CD4-positive, alpha-beta T cell treated with Interleukin-15 for 4 hours (primary cell): ENCODE measurements at places on chromosomes 2 and 18.

GRCh38 chr18:3885209-3885792 lies 435.3 kb downstream of the TGIF1 start:
- DNase-seq: no peak

- no peak for DNase-seq
Observed at GRCh38 chr2:105969552-105969951, 224.5 kb downstream of the UXS1 start.

DNA sequence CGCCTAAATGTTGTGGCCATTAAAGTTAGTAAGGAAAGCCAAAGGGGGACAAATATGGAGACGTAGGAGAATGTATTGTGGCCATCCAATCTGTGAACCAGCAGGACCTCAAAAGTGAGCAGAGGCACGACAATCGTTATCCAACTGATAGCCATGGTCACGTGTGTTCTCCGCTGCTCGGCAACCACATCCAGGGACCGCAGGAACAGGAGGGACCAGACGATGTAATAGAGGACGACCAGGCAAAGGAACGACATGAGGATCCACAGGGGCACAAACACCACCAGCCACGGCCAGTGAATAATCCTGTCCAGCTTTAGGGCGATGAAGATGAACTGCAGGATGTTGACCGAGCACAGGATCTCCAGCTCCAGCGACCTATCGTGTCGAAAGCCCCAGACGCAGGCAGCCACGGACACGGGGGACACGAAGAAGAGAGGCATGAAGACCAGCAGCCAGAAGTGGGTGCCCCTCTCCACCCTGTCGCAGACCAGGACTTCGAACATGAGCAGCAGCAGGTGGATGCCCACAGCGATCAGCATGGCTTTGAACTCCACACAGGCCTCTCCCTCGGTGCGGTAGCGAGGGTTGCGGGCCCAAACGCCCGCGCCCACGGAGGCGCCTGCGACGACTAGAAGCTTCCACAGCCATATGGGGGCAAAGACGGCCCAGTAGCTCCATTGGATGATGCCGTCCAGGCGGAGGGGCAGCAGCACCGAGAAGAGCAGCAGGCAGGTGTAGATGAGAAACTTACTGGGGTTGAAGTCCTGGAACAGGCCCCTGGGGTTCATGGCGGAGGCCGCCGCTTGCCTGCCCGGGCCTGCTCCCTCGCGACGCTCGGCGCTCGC lies 790 bp downstream of the TMEM185B start:
- no peak for DNase-seq

- no peak for DNase-seq
Observed at GRCh38 chr18:49304751-49305150, 155.7 kb downstream of the DYM start.

- no peak for DNase-seq
Observed at GRCh38 chr2:1771626-1772280, 27.4 kb upstream of the PXDN start.

DNA sequence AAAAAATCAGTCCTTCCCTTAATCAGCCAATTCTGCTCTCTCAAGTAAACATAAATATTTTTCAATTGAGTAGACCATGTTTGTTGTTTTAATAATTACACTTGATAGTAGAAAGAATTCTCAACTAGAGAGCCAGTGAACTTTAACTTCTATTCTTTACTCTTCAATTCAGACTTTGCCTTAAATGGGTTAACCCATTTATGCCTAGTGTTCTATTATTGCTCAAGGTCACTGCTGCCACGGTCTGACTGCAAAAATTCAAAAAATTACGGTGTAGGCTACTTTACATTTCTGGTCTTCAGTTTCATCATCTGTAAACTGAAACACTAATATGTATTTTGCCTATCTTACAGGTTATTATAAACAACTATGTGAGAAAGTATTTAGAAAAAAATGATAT lies 103.1 kb downstream of the TLK1 start:
- DNase-seq: no peak

GRCh38 chr2:190420801-190421200 lies 12.6 kb downstream of the MFSD6 start:
- no peak for DNase-seq

GRCh38 chr2:217803653-217803960 lies 199.2 kb downstream of the TNS1 start:
- DNase-seq: no peak

DNA sequence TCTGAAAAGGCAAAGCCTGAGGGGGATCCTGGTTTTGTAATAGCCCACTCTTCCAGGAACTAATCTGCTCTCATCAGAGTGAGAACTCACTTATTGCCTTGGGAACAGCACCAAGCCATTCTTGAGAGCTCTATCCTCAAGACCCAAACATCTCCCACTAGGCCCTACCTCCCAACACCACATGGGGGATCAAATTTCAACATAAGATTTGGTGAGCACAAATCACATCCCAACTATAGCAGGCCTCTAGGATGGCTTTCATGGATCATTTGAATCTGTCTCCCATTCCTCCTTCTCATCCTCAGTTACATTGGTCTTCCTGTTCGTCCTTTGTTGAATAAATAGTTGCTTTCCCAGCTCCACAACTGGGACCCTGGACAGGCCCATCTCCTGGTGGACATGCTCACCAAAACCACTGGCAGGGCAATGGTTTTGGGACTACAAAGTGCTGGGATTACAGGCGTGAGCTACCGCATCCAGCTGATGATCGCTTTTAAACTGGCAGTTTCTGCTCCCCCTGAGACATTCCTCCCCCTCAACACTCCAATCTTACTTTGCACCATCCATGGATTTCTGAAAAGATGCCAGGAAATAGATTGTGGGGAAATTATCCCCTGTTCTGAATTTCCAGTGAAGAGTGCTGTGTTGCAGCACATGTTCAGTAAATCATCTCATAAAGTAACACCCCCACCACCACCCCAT lies 42.6 kb downstream of the MCFD2 start:
- no peak for DNase-seq

DNA sequence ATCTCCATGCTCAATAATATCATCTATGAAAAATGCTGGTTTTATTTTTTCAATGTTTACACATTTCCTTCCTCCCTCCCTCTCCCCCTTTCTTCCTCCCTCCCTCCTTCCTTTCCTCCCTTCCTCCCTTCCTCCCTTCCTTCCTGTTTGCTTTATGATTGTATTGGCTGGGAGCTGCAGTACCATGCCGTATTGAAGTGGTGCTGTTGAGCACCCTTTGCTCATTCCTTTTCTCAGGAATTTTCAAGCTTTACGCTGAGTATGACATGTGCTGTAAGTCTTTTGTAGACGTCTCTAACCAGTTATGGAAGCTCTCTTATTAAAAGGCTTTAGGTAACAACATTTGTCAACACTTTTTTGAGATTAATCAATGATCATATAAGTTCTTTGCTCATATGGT lies 100.4 kb downstream of the SNTG2 start:
- no peak for DNase-seq

DNA sequence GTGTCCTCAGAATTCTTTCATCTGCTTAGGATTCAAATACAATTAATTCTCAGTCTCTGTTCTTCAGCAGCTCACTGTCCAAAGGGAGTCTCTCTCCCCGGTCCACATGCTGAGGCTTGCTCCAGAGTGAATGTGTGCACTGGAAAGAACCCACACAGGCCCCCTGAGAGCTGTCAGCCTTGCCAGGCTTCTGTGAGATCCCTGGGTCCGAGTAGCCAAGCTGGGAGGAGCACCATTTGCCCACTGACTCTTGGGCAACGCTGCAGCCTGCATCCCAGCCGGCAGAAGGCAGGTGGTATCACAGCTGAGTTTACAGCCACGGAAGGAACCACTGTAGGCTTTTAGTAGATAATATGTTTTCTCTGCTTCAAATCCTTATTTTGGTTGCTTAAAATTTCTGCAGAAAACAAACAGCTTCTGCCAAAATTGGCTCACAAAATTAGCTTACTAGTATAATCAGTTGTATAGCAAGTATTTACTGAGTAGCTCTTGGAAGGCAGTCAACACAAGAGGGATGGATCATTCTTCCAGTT lies 21.4 kb upstream of the LTBP1 start:
- DNase-seq: no peak

DNA sequence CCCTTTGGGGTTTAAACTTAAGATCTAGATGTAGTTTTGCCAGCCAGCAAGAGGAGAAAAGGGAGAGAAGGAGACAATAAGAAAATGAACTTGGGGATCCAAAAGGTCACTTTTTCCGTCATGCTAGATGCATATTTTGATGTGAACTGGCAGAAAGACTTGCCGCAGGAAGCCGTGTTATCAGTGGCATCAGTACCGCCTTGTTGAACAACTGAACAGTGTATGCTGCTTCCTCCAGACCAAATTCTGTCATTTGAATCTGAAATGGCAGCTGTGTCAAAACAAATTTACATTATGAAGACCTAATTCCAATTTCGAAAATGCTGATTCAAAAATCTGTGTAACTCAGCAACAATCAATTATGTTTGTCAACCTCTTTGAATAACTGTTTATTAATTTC lies 42.1 kb downstream of the TMEM200C start:
- no peak for DNase-seq

DNA sequence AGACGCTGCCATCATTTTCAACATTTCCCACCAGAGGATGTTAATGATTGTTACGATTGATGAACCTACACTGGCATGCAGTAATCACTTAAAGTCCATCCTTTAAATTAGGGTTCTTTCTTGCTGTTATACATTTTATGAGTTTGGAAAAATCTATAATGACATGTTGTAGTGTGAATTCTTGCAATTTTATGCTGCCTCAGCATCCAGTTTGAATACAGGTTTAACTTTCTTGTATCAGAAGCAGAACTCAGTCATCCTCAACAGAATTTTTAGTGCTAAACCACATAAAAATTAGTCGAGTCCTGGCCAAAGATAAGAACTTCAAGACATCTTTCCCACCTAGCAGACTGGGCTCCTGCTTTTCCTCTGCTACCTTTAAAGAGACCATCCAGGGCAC lies 303.3 kb downstream of the NUP35 start:
- no peak for DNase-seq

GRCh38 chr2:16400127-16400623 lies 265.5 kb downstream of the CYRIA start:
- no peak for DNase-seq

GRCh38 chr2:178550352-178550751 lies 70.1 kb downstream of the PLEKHA3 start:
- DNase-seq: no peak

- no peak for DNase-seq
Observed at GRCh38 chr2:53231908-53232307, 535.7 kb upstream of the CHAC2 start.

- DNase-seq: no peak
Observed at GRCh38 chr18:51425889-51426288, 228.4 kb upstream of the MEX3C start.

- no peak for DNase-seq
Observed at GRCh38 chr2:46812361-46813019, 103.1 kb downstream of the MCFD2 start.

DNA sequence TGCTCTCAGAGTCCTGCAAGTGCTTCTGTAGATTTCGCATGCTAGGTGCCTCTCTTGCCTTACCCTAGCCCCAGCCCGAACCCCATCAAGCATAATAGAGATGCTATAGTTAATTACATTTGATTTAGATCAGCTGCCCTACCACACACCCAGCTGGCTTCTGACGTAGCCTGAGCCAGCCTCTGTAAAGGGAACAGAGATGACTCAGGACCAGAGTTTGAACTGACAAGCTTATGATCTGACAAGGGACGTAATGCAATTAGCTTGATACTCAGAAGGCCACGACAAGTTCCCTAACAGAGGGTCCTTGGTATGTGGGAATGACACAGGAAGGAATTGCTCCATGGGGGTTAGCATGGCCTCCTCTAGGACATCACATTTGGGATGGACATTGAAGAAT lies 126.6 kb downstream of the LRATD1 start:
- no peak for DNase-seq

GRCh38 chr2:4898706-4899105 lies 793.5 kb upstream of the SOX11 start:
- no peak for DNase-seq

GRCh38 chr2:42804338-42804737 lies 12.0 kb upstream of the HAAO start:
- DNase-seq: no peak

DNA sequence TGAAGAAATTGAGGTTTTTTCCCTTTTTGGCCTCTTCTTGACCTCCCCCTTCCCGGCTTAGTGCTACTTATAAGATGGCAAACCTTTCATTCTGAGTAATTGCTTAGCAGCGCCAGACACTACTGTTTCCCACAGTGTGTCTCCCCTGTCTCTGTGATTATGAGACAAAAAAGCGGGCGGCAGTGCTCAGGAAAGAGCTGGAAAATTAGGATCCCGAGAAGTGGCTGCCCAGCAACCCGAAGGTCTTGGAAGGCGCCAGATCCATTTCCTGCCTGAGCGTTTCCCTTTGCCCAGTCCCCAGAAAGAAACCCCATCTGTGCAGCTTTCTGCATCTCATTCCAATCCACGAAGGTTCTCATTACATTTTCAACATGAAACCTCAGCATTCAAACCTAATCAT lies 191.9 kb upstream of the APCDD1 start:
- DNase-seq: no peak

DNA sequence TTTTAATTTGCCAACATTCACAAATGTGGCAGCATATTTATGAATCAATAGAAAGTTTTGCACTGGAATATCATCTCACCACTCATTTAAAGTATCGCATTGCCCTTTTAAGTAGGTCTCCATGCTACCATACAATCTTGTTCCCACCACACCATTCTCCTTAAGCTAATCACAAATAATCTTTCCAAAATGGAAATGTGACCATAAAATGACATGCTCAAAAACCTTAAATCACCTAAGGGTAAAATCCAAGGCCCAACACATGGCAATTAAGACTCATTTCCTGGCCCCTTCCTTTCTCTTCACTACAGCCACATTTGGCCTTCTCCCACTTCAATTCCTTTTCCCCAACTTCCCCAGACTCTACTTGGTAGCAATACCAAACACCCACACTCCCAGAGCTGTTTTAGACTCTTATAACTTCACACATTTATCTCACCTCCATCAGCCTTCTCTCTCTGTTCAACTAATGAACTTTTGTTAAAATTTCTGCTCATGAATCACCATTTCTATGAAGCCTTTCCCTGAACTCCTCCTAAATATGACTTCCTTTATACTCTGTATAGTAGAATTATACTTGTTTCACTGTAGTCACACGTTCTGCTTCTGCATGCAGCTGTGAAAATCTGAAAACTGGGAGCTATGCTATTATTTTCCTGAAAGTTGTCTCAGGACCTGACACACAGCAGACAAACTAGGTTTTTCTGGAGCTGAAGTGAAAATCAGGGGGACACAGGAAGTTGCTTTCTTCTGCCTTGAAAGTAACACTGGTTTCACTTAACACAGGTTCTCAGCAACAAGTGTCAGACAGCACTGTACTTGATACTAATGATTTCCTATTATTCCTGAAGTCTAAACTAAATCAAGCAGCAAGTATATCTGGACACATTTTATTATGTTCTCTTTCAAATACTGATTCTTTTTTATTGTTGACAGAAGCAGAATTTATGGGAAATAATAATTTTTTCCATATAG lies 303.9 kb downstream of the ZEB2 start:
- peak; percentile 17 for DNase-seq
